ENCODE measurements at places on chromosomes 2 and 18.

DNA sequence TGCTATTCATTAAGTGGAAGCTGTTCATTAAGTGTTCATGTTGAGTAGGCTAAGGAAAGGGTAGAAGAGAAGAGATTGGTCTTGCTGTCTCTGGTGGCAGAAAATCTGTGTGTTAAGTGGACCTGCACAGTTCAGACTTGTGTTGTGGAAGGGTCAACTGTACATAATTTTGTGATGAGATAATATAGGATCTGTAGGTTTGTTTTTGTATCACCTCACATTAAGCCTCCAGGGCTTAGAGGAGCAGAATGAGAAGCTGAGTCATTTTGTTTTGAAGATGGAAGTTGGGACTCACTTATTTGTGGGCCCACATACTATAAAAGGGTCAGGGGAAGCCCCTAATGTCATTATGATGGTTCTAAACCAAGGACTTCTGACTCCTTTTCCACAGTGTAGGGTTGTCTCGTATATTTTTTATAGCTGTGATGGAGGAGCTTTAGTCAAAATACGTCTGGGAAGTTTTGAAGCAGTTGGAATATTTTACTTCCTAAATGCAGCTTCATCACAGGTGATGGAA lies 18.2 kb downstream of the PMS1 start:
- DNase-seq = no peak

DNA sequence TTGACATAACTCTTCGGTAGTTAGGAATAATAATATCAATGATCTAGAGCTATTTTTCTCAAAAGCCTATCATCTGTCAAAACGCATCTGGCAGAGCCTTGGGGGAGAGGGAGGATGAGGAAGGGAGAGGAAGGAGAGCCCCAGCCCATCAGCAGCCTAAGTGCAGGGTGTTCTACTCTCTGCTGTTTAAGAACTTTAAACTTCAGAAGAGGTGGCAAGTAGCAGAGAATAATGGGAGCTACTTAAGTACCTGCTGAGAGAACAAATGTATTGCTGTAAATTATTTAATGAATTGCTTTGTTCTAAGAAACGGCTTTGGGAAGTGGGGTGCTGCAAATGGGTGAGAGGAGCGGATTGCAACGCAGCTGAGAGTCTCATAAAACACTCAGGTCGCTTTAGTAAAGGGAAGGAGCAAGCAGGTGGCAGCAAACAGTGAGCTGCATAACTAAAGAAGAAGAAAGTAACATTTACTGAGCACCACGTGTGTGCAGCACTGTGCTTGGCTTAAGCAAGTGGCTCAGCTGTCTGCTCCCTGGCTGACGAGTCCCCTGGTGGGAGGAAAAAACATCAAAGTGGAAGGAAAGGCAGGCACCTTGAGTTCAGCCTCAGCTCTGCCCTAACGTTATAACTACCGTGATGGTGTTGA lies 26.3 kb upstream of the SH3RF3 start:
- no peak for DNase-seq

DNA sequence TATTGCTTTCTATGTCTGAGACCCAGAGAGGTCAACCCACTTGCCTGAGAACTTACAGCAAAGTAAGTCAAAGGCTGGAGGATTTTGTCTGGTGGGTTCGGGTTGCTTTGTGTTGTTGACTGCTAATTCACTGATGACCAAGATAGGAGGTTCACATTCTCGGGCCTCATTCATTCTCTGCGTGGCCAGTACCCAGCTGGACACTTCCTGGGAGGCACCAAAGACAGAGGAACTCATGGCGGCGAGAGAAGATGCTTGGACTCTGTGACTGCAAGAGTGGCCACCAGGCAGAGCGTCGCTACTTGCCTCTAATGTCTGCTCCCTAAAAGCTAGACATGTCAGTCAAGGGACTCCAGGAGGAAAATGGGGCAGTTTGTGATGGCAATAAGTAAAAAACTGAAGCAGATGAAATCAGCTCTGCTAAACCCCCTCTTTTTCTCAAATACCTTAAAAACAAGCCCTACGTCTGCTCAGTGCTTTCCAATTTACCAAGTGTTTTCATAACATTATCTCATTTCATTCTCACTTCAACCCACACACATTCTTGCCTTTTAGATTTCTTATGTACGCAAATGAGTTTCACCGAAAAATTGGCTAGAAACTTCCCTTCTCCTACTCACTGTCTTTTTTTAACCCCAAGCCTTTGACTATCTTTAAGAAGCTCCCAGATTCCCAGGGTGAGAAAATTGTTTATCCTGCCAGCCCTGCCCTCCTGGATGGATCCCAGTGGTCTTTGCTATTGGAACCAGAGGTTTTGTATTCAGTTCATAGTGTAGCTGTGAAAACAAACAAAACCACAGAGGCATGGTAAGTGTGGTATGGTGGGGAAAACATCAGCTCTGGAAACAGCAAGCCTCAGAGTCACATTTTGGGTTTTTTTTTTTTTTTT lies 4.9 kb upstream of the LBH start:
- DNase-seq = no peak

- DNase-seq = no peak
These were observed 79.0 kb downstream of the TMEM18 start for GRCh38 chr2:598058-598802.

- DNase-seq = no peak
These were observed 140.7 kb downstream of the WDSUB1 start for GRCh38 chr2:159145745-159146354.

GRCh38 chr2:38448692-38449410 lies 71.8 kb upstream of the ATL2 start:
- no peak for DNase-seq

DNA sequence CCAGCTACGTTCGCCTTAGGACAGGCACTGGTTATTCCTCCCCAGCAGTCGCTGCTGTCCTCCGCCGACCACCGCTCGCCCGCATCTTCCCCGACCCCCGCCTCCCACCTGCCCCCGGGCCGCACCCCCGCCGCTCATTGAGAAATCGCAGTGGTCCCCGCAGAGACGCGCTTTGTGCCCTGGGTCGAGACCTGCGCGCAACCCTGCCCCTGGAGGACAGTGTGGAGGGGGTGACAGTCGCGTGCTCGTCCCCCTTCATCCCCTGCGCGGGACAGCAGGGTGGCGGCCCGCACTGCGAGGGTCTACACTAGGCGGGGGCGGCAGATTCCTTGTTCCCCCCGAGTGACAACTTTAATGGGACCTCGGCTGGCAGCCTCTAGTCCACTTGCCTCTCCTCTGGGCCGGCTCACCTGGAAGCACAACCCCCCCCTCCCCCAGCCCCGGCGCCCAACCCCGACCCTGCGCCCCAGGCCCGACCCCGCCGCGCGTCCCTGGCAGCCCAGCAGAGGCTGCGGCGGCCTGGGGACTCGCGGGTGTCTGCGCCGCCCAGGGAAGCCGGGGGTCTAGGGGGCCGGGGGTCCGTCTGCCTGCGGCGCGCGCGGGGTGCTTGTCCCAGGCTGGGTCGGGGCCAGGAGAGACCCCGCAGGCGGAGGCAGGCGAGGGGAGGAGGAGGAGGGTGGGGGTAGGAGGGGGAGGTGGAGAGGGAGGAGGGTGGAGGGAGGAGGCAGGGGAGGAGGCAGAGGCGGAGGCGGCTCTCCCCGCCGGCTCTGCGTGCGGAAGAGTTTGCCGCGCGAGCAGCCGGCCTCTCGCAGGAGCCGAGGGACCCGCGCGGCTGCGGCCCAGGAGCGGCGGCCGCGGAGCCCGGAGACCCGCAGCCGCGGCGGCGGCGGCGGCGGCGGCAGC lies at the start of gene NPAS2:
Gene NPAS2 (plus strand): TSS at position 770 of the 903 bp plus-strand sequence. CDS start 84,616 bp downstream, outside the sequence.
- DNase-seq = no peak

DNA sequence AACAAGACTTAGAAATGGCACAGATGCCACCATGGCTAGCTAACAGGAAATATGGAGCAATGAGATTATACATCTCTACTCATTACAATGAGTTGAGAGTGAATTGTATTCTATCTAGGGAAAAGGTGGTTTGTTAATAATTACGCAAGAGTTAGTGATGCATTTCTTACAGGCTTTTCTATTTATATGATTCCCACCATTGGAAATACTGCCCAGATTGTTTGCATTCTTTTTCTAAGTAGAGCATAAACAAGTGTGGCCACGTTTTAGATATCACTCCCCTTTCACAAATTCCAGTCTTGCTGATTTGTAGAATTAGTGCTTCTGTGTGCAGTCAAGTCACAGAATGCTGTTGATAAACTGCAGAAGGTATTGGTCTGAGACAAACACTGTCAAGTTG lies 56.6 kb downstream of the ZNF804A start:
- no peak for DNase-seq

- DNase-seq = no peak
These were observed 158.7 kb downstream of the VWC2L start for GRCh38 chr2:214569419-214570035.

DNA sequence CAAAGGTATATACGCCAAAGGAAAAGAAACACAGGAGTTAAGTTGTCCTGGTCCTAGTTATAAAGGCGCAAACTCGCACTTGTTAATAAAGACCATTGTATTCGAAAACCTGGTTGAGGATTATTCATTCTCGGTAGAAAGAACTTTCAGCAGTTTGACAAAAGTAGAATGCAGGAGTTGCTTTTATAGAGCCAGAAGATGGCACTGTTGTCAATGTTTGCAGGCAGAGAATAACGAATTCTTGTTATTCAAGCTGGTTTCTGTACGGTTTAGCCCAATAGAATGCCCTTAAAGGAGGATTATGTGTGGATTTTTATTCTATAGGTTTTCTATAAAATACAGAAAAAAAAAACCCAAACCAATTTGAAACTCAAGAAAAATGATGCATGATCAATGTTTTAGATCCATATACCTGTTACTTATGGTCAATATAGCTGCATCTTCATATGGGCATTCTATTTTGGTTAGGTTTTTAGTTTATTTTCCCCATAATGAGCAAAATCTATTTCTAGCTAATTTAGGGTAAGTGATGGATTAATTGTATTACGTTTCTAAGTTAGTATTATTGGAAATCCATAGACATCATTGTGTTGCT lies 510.3 kb downstream of the PLCL1 start:
- DNase-seq = no peak

DNA sequence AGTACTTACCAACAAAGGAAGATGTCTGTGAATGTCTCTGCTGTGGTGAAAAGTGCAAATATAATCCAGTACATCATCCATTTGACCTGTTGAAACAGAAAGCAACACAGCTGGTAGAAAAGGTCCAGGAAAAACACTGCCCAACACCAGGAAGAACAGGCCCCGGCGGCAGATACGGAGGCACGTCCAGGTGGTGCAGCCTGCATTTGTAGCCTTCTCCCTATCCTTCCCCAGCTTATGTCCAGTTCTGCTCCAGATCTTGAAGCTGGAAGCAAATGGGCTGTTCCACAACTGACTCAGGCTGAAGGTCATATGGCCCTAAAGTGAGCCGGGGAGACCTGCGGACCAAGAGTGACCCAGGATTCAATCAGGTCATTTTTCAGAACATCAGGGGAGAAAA lies 64.7 kb downstream of the MRPL35 start:
- no peak for DNase-seq
